ENCODE measurements at places on chromosomes 16 and 17. TPM values are rescaled to one million over a fixed set of nuclear protein-coding genes. Genes with fewer than 3 reads are reported as not detected.

Gene CCL16
- not detected for total RNA-seq

DNA sequence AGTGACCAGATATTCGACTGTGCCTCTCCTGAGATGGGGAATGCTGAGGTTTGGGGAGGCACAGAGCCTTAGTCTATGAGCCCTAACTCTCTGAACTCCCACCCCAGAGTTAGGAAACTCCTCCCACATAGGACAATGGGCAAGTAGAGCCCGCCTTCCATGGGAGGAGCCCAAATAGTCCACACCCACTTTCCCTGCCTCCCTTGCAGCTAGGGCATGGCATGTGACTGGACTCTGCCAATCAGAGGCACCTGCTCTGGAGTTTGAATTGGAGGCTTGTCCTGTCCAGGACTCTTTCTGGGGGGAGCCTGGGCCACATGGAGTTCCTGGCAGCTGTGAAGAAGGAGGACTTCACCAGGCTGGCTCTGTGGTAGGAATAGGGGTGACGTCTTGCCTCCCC lies 48.4 kb downstream of the SOCS1 start:
- DNase-seq, result no peak

- DNase-seq, result no peak
Measured at GRCh38 chr17:41794540-41794975, 8.0 kb upstream of the JUP start.

DNA sequence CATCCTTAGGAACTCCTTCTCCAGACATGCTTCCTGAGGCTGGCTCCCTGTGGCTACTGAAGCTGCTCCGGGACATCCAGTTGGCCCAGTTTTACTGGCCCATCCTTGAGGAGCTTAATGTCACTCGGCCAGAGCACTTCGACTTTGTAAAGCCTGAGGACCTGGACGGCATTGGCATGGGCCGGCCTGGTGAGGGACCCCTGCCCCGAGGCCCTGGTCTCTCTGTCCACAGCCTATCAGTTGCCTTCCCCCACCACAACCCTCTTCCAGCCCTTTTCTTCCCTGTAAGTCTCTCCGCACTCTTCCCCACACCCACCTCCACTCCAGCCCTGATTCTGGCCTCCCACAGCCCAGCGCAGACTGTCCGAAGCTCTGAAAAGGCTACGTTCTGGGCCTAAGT lies 2.0 kb downstream of the TNK1 start:
- no peak for DNase-seq

DNA sequence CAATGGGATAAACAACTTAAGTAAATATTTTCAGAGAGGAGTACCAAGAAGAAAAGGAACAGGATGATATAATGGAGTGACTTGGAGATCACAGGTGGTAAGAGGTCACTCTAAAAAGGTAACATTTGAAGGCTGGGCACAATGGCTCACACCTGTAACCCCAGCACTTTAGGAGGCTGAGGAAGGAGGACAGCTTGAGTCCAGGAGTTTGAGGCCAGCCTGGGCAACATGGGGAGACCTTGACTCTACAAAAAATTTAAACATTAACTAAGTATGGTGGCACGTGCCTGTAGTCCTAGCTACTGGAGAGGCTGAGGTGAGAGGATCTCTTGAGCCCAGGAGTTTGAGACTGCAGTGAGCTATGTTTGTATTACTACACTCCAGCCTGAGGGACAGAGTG lies 3.4 kb upstream of the TMEM11 start:
- no peak for DNase-seq

- DNase-seq, result no peak
Measured at GRCh38 chr17:30333503-30334360, at the start of gene TMIGD1. Gene TMIGD1 (minus strand): TSS chr17:30334057. CDS start chr17:30332133, 1,924 bp downstream.

- DNase-seq, result no peak
Measured at GRCh38 chr17:38919316-38920078, 5.9 kb upstream of the LASP1NB start.

GRCh38 chr17:40849723-40850122 lies 17.3 kb downstream of the KRT12 start:
- DNase-seq, result no peak

DNA sequence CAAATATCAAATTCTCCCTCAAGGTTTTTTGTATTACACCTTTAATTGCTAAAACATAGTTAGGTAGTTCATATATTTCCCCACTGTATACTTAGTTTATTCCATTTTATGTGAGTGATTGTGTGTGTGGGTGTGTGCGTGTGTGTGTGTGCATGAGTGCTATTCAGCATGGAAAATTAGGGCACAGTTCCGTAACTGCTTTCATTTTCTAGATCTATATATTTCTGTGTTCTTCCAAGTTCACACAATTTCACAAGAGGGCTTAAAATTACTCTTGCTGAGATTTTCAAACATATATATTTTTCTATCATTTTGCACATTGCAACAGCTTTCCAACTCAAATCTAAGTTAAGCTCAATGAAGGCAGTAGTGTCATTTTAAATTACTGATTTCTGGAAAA lies 782.9 kb upstream of the SOX9 start:
- DNase-seq, result no peak
